ENCODE measurements at places on chromosomes 5 and 9. TPM values are rescaled to one million over a fixed set of nuclear protein-coding genes. Genes with fewer than 3 reads are reported as not detected.

Gene ARHGEF28
- total RNA-seq: 13.6 TPM

Gene GARIN3
- total RNA-seq: not detected

Gene SPINK6
- total RNA-seq: not detected

Gene PAIP2
- 90.4 TPM for total RNA-seq

Gene SLC6A18
- not detected for total RNA-seq

Gene HAVCR2
- total RNA-seq: 22.9 TPM

DNA sequence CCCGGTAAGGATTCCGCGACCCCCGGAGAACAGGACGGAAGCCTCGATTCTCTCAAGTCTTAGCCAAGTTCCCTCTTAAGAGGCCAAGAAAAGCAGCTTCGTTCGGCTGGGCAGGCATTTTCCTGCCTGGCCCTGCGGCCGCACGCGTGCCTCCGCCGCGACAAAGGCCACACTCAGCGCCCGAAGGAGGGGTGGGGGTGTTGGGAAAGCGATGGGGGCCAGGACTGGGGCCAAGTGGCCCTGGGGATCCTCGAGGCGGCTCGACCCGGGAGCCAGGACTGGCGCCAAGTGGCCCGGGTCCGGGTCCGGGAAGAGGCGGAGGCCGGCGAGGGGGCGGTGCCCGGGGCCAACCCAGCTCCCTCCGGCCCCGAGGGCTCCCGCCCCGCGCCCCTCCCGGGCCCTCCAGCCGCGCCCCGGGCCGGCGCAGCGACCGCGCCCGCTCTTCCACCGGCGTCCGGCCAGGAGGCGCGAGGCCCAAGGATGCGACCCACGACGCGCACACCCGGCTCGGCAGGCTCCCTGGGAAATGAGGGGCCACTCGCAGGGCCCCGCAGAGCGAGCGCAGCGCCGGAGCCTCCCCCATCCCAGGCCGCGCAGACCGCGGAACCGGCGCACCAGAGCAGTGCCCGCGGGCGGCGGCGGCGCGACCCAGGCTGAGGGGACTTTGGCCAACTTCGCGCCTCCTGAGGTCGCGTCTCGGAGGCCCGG, 756 bp downstream of the VAV2 start:
- H3K4me1 ChIP-seq: peaks cover 56% of the 10 kb centered on the region
- H3K27ac ChIP-seq: peak overlapping the region; percentile 67
- no peaks in the 10 kb centered on the region for H3K27me3 ChIP-seq
- H3K36me3 ChIP-seq: peaks cover 10% of the 10 kb centered on the region

GRCh38 chr5:97229196-97229595, 46.1 kb upstream of the RIOK2 start:
- no peaks in the 10 kb centered on the region for H3K27me3 ChIP-seq
- no peaks in the 10 kb centered on the region for H3K36me3 ChIP-seq
- H3K27ac ChIP-seq: no peak overlapping the region
- no peak overlapping the region for H3K4me3 ChIP-seq
- no peak for DNase-seq
- H3K4me1 ChIP-seq: no peaks in the 10 kb centered on the region

- H3K27ac ChIP-seq: no peak overlapping the region
- H3K36me3 ChIP-seq: no peaks in the 10 kb centered on the region
- peak; percentile 7 for DNase-seq
- H3K4me1 ChIP-seq: no peaks in the 10 kb centered on the region
These were observed 516.2 kb downstream of the ELAVL2 start for GRCh38 chr9:23309800-23310199.

GRCh38 chr5:6705088-6705487, 8.1 kb upstream of the TENT4A start:
- no peak for DNase-seq
- H3K4me1 ChIP-seq: no peaks in the 10 kb centered on the region
- no peak overlapping the region for H3K4me3 ChIP-seq
- no peaks in the 10 kb centered on the region for H3K36me3 ChIP-seq
- no peaks in the 10 kb centered on the region for H3K27me3 ChIP-seq

DNA sequence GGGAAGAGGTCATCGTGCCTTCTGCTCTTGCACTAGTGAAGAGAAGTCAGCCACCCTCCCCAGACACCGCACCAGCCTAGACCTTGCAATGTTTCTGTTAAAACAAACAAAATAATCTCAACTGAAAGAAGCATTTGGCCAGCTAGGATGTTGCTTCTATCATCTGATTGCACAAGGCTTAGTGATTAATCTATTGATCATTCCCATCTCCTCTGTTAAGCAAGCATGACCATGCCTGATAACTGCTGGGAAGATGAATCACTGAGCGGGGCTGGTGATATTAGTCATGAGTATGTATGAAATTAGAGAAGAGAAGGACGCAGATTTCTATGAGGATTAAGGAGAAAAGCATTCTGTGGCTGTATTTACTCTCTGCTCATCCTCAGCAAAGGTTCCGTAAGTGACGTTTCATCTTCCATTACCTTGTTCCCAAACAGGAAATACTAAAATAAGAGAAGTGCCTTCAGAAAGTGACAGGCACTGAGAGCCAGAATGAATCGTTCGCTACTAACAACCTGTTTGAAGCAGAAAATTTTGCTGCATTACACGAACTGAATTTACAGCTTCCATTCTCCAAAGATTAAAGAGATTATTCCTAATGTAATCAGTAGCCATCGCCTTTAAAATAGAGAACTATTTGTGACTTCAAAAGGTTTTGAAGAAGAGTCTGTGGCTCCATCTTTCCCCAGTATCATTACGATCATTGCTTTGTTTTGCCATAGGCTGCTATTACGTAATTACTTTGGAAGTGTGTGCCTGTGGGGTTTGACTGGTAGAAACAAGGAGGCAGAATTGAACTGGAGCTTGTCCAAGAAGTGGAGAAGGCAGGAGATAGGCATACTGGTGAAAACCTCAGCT, 219.1 kb downstream of the MED10 start:
- peaks cover 4% of the 10 kb centered on the region for H3K4me1 ChIP-seq
- no peak overlapping the region for H3K4me3 ChIP-seq
- no peaks in the 10 kb centered on the region for H3K27me3 ChIP-seq

DNA sequence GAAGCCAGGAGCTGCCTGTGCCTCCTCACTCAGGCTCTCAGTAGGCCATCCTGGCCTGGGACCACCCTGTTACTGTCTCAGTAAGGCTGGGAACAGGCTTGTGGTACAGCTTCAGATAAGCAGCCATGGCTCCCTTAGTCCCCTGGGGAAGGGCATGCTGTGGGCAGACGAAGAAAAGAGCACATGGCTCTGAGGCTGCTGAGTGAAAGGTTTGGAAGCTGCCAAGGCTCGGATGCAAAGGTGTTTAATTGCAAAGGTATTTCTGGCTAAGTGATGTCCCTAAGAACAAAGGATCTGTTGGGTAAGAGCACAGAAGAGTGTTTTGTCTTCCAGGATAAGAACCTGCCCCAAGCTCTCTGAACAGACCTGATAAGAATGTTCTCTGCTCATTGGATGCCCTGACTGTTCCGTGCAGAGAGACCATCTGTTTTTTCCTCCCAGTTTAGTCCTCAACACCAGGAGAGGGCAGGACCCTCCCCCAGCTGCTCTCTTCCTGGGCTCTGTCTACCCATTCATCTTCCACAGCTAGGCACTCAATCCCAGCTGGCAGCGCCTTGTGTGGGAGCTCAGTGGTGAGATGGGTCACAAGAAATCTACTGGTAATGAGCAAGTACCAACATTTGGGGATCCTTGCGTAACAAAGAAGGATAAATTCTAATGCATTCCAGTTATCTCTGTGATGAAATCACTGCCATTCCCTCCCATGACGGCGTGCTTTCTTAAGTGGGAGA, 17.7 kb downstream of the ANGPTL2 start:
- H3K27ac ChIP-seq: no peak overlapping the region
- H3K4me1 ChIP-seq: peaks cover 10% of the 10 kb centered on the region
- H3K36me3 ChIP-seq: peaks cover 15% of the 10 kb centered on the region

- H3K27me3 ChIP-seq: no peaks in the 10 kb centered on the region
- H3K36me3 ChIP-seq: no peaks in the 10 kb centered on the region
These were observed 83.6 kb upstream of the CPEB4 start for GRCh38 chr5:173804579-173804978.

- no peak overlapping the region for H3K4me3 ChIP-seq
- peak overlapping the region; percentile 57 for H3K27ac ChIP-seq
- H3K4me1 ChIP-seq: peaks cover 4% of the 10 kb centered on the region
- DNase-seq: no peak
- no peaks in the 10 kb centered on the region for H3K36me3 ChIP-seq
These were observed 52.5 kb upstream of the SEMA6A start for GRCh38 chr5:116626945-116627679.

- DNase-seq: no peak
- H3K36me3 ChIP-seq: no peaks in the 10 kb centered on the region
- H3K4me3 ChIP-seq: no peak overlapping the region
- no peaks in the 10 kb centered on the region for H3K4me1 ChIP-seq
- H3K27ac ChIP-seq: no peak overlapping the region
These were observed 161.1 kb downstream of the FBXL17 start for GRCh38 chr5:108220834-108221233.

- no peaks in the 10 kb centered on the region for H3K36me3 ChIP-seq
- H3K27ac ChIP-seq: no peak overlapping the region
- H3K4me3 ChIP-seq: no peak overlapping the region
- H3K4me1 ChIP-seq: no peaks in the 10 kb centered on the region
- no peak for DNase-seq
These were observed 6.4 kb upstream of the DCTN4 start for GRCh38 chr5:150765011-150765798.
